ENCODE measurements at places on chromosomes 4 and X. TPM values are rescaled to one million over a fixed set of nuclear protein-coding genes. Genes with fewer than 3 reads are reported as not detected.

DNA sequence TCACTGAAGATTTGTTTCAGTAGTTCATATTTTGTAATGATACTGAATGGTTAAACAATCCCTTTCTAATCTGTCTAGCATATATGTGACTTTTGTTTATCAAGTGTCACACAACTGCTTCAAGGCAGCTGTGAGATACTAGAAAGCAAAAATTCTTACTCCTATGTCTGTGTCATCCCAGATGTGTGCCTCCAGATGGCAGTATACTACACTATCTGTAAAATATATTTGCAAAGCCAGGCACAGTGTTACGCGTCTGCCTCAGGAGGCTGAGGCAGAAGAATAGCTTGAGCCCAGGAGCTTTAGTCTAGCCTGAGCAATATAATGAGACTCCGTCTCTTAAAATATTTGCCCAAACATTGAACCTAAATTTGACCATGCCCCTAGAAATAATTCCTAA, 4.0 kb downstream of the NUDT10 start:
- H3K27ac ChIP-seq: no peak overlapping the region
- no peaks in the 10 kb centered on the region for H3K36me3 ChIP-seq
- H3K27me3 ChIP-seq: no peaks in the 10 kb centered on the region
- DNase-seq: no peak
- no peak overlapping the region for H3K4me3 ChIP-seq

DNA sequence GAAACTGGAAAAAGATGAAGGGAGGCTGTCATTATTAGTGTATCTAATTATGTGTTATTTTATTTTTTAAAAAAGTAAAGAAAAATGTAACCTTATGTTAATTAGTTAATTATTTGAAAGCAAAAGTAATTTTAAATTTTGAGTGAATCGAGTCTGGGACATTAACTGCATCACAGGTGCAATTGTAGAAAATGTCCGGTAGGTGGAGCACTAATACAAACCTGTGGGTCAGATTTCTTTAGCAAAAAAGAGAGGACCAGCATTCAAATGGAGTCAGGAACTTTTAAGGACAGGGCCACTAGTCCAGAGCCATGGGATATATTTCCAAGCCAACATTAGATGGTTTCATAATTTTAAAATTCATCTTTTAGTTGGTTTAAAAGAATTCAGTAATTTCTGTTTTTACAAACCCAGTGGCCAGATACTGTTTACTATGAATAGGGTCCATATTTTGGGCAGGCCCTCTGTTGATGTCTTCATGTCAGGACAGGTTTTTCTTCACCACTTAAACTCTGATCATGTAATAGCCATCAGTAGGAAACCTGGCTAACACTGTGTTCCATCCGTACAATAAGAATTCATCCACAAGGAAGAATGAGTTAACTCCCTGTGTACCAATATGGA, 27.2 kb downstream of the BST1 start:
- DNase-seq: no peak
- no peak overlapping the region for H3K4me3 ChIP-seq

GRCh38 chr4:17788956-17789355, 7.5 kb upstream of the FAM184B start:
- no peak overlapping the region for H3K4me3 ChIP-seq
- no peaks in the 10 kb centered on the region for H3K36me3 ChIP-seq
- no peak overlapping the region for H3K27ac ChIP-seq
- DNase-seq: no peak
- no peaks in the 10 kb centered on the region for H3K27me3 ChIP-seq
- no peaks in the 10 kb centered on the region for H3K4me1 ChIP-seq

DNA sequence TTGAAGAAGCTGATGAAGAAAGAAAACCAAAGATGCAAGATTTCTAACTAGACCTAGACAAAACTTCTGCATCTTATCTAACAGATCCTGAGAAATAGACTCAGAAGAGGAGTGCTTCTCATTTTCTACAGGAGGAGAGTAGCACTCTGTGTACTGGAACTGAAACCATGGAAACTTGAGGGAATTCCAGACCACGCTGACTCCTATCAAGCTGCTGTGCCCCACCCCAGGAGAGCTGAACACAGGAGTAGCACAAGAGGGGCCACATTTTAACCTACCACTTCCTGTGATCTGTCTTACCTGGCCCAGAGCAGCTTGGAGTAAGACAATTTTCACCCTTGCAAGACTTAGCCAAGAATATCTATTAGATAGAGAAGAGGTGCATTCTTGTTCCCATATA, 248.9 kb downstream of the SCFD2 start:
- H3K27ac ChIP-seq: no peak overlapping the region
- DNase-seq: no peak

The ARL9 gene
- not detected for total RNA-seq

The MMAA gene
- 5.7 TPM for total RNA-seq

The TLR8 gene
- 1.0 TPM for total RNA-seq

The TCEAL4 gene
- 216 TPM for total RNA-seq

The CT45A5 gene
- total RNA-seq: not detected

All from breast epithelium (tissue), 4 donors.